Stimulated activated CD4-positive, alpha-beta T cell treated with anti-CD3 and anti-CD28 coated beads, Interleukin-2, amount 100 ng/mL, for 24 hours (primary cell): ENCODE measurements at places on chromosomes 3 and 15.

DNA sequence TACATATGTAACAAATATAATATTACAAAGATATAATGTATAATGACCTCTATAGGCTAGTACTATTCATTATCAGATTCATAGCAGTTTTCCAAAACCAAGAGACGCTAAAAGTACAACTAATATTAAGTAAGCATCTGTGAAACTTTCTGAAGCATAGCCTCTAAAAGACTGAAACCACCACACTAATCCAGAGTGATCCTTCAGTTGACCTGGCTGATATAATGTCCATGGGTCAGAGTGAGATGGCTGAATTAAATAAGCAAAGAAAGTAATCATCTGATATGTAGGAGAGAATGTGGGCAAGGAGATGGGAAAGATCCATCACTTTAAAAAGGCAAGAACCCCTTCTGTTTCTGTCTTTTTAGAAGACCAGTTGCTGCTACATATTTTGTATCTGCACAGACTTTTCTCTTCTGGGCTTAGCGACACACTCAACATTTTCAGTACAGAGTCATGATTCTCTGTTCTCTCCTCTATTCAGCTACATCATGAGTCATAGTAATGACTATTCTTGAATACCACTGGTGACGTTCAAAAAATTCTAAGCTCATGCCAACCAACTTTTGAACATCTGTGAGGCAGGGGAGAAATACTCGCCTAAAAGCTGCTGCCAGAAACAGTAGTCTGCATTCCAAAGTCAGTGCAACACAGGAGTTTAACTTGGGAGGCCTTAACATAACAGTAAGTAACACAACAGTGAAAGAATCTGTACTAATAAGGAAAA, 149.6 kb downstream of the MAGI1 start:
- no peak for DNase-seq

DNA sequence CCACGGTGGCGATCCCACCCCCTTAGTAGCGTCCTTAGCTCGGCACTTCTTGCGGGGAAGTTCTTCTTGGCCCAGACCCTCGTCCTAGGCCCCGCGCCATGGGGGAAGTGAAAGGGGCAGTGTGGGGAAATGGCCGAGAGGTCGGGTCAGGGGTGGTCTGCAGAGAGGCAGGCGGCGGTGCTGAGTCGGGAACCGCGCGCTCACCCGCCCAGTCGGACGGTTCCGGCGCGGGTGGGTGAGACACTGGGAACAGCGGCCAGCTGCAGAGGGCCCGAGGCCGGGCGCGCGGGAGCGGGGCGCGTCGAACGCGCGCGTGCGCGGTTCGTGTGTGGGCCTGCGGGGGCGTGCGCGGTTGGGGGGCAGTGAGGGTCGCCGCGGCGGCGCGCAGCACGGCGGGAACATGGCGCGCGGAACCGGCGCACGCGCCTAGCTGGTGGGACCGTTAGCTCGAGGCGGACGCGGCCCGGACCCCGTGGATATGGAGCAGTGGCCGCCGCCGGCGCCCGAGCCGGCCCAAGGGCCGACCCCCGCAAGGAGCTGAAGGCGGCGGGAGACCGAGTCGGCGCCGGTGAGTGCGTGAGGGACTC, 246.9 kb downstream of the GOLGA6L6 start:
- DNase-seq: no peak

GRCh38 chr3:172106037-172106954, 66.9 kb downstream of the FNDC3B start:
- DNase-seq: no peak

DNA sequence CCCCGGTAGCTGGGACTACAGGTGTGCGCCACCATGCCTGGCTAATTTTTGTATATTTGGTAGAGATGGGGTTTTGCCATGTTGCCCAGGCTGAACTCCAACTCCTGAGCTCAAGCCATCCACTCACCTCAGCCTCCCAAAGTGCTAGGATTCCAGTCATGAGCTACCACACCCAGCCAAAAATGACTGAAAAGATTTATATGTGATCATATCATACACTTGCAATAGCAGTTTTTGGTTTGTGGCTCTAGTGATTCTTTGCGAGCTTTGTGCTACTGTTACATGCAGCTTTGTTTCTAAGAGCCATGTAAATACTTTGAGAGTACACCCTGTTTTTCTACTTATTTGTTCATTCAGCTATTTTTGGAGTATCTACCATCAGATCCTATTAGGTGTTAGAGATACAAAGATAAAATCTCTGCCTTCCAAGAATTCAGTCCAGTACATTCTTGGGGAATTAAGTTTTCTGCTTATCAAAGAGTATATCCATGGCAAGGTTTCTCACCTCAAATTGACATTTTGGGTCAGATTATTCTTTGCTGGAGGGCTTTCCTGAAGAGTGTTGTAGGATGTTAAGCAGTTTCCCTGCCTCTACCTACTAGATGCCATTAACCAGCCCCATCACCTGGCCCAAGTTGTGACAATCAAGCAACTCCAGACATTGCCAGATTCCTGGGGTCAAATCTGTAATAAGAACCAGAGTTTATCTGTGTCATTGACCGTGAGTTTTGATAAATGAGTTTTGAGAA, 15.0 kb downstream of the SNAP23 start:
- no peak for DNase-seq

DNA sequence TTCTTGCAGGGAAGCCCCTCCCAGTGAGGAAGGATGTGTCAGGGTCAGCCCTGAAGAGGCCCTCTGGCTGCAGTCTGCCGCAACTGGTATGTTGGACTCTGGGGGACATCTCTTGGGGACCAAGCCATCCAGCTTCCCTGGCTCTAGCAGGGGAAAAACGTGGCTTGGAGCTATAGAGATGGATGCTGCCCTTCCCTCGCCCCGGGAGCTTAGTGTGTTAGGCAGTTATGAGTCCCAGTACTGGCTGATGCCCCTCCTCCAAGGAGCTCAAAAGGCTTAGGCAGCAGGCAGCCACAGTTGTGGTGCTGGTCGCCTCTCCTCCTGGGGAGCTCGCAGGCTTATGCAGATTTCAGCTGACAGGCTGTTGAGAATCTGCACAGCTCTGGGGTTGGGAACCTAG, 353.1 kb upstream of the GBE1 start:
- no peak for DNase-seq

DNA sequence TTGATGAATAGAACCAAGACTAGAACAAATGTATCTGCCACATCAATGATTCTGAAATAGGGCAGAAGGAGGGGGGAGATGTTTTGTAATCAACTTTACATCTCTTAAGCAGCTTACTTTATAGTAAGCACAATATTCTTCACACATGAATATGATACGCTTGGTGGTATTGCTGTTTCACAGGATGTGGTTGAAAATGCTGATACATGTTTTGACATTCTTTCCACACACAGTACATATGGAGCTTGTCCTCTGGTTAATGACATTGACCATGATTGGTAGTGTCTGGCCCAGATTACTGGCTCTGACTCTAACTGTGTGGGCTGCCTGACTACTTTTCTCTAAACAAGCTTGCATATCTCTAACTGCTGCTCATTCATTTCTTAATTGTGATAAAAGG, 168.9 kb downstream of the KLHL25 start:
- no peak for DNase-seq

GRCh38 chr15:62894322-62895085, 148.0 kb upstream of the TPM1 start:
- no peak for DNase-seq

GRCh38 chr3:133840055-133840737, 34.6 kb downstream of the SRPRB start:
- DNase-seq: no peak

DNA sequence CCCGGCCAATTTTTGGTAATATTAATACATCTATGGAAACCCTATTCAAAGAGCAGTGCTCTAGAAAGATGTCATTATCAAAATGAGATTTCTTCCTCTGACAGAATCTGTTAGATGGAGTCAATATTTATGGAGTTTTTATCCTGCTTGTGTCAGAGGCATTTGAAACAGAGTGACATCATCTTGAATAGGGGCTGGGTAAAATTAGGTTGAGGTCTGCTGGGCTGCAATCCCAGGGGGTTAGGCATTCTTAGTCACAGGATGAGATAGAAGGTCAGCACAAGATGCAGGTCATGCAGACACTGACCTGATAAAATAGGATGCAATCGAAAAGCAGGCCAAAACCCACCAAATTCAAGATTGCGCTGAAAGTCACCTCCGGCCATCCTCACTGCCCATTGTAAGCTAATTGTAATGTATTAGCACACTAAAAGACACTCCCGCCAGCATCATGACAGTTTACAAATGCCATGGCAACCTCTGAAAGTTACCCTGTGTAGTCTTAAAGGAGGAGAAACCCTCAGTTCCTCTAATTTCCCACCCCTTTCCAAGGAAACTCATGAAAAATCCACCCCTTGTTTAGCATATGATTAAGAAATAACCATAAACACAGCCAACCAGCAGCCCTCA, 27.3 kb upstream of the CCDC50 start:
- DNase-seq: no peak

DNA sequence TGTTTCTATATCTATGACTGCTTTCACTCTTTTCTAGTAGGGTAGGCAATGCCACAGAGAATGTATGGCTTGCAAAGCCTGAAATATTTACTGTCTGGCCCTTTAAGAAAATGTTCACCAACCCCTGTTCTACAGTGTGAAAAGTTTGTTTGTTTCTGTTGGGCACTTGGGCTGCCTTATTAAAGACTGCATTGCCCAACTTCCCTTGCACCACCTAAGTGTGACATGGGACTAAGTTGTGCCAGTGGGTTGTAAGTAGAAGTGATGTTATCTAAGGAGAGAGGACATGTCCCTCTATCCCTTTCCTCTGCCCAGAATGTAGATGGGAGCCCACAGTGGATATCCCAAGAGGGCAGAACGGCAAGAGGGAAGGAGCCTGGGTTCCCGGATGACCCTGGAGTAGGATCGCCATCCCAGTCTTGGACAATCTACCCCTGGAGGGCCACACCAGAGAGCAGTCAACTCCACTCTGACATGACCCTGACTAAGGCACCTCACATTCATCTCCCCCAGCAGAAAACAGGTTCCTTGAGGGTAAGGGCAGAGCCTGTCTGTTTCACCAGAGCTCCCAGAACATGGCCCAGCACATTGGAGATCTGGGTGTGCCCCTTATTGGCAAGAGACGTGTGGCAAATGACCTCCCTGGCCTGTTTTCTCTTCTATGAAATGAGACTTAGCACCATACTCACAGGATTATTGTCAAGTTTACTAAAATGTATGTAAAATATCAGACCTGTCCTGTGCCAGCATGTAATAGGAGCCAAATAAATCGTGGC, 138.8 kb downstream of the SMAD6 start:
- DNase-seq: no peak

- no peak for DNase-seq
These were observed 13.2 kb downstream of the PRR23E start for GRCh38 chr3:127206154-127206553.

DNA sequence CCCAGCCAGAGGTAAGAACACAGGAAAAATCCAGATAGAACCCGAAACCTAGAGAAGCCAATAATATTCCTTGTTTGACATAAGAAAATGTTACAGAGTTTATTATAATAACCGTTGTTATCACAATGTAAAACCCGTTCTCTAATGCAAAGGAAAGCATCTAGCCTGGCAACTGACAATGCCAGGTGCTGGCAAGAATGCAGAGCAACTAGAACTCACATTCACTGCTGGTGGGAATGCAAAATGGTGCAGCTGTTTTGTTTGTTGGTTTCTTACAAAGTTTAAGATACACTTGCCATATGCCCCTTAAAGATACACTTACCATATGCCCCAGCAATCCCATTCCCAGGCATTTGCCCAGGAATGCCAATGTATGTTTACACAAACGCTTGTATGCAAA, 23.4 kb downstream of the VPS39 start:
- no peak for DNase-seq

DNA sequence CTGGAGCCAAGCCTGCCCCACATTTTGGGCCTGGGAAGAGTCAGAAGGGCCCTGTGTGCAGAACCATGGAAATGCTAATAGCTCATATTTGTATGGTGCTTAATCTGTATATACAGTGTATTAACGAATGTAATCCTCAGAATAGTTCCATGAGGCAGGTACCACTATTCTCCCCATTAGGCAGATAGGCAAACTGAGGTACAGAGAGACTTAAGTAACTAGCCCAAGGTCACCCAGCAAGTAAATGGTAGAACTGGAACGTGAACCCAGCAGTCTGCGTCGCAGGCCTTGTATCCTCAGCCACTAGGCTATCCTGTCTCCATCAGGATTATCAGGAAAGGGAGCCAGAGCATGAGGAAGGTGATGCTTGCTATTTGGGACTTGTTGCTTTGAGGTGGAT, 28.0 kb upstream of the GLCE start:
- DNase-seq: no peak

DNA sequence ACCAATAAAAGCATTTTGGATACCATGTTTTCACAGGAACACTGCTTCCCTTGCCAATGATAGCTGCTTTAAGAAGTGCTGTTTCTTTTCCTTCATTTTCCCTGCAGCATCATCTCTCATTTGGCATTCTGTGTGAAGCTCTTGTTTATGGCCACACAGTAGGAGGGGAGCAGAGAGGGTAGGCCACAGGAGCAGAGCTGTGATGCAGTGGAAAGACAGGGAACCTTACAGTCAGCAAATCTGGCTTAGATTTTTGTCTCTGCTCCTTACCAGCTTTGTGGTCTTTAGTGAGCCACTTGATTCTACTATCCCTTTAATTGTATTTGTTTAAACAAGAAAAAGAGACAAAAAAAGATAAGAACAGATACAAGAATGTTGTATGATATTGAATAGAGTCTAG, 138.7 kb downstream of the RPL22L1 start:
- DNase-seq: no peak

- peak; percentile 75 for DNase-seq
These were observed 34.3 kb downstream of the SEC22C start for GRCh38 chr3:42547401-42547945.

- no peak for DNase-seq
These were observed 41.9 kb downstream of the MRPS25 start for GRCh38 chr3:15023249-15023648.

DNA sequence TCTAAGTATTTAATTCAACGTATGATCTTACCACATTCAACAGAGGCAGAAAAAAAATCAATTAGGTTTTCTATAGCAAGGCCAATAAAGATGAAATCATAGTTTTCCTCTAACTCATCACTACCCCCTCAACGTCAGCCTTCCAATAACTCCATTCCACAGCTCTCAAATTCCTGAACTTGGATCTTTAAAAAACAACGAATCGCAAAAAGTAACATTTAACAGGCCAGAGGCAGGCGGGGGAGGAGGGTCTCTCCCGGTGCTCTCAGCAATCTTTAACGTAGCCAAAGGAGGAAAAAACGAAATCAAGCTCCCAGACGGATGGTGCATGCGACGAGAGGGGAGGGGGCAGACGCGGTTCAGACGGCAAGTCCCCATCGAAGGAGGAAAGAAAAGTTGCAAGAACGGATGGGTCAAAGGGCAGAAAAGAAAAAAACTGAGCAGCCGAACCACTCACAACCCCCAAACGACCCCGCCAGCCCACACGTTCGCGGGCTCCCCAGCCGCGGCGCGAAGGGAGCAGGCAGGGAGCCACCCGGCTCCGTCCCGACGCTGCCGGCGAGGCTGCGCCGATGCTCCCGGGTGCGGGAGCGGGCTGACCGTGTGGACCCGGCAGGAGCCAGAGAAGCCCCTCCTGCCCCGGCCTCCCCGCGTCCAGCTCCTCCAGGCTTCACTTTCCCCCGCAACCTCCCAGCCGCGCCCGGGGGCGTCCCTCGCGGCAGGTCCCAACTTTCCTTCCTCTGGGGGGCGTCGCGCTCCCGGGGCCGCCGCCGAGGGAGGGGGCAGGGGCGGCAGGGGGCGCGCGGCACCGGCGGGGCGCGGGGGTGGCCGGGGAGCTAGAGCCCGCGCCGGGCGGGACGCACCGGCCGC, 703 bp downstream of the PEAK1 start:
- DNase-seq: peak; percentile 62

GRCh38 chr3:108569336-108569735, 19.9 kb downstream of the CIP2A start:
- no peak for DNase-seq

GRCh38 chr3:197197334-197197733, 101.1 kb downstream of the DLG1 start:
- DNase-seq: no peak

- no peak for DNase-seq
These were observed 14.9 kb downstream of the AMOTL2 start for GRCh38 chr3:134359121-134360010.
